Colonic mucosa (tissue), 4 donors: ENCODE measurements at places on chromosomes 16 and 17. TPM values are rescaled to one million over a fixed set of nuclear protein-coding genes. Genes with fewer than 3 reads are reported as not detected.

DNA sequence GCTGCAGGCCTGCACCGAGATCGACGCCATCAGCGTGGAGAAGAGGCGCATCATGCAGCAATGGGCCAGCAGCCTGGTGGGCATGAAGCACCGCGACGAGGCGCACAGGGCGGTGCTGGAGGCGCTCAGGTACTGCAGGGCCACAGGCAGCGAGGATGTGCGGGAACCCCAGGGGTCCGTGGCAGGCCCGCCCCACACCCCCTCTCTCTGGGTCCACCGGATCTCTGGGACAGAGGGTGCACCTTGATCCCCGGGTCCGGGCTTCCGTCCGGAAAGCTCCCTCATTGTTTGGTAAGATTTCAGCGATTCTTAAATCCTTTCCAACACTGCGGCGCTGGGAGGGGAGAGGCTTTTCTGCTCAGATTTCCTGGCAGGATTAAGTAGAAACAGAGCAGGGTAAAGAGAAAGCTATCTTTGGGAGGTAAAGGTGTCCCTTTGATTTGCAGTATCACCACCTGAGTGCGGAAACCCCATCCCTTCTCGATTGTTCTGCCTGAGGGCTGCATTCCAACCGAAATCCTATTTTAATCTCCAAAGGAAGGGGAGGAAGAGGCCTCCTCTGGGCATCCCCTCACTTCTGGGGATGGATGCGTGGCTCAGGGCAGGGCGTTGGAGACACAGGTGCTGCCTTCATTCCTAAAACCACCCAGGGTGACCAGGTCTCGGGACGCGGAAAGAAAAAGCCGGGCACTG lies 29.2 kb downstream of the CCDC40 start:
- DNase-seq = no peak

GRCh38 chr17:39191750-39192510 lies 5.5 kb downstream of the CACNB1 start:
- DNase-seq = no peak

DNA sequence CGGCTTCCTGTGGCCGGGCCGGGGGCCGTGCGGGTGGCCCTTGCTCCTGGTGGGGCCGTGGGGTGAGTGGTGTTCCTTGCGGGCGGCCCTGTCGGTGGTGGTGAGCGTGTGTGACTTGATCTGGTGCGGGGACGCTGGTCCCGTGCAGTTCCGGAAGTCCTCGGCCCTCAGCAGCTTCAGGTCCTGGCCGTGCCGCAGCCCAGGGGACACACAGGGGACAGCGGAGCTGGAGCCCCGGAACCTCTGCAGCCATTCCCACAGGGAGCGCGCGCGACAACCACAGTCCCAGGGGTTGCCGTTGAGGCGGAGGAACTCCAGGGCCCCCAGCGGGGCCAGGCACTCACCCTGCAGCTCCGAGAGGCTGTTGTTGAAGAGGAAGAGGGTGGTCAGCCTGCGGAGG lies 88.4 kb downstream of the RTN4RL1 start:
- DNase-seq = no peak

DNA sequence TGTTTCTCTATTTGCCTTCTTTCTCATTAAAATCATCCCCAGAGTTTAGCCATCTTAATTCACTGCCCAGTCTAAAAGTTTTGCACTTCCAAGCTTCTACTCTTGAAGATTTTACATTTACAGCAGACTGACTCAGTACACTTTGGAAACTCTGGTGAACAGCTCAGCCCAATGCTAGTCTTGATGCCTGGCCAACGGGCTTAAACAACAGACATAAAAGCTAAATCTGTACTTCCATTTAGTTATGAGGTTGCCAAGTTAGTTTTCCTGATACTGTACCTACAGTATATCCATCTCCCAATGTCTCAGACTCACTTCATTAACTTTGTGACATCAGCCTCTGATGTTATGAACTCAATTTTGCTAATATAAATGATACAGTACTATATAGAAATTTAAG lies 891.8 kb upstream of the SOX9 start:
- no peak for DNase-seq

Gene TNP2
- not detected for total RNA-seq

Gene ACAP1
- 12.1 TPM for total RNA-seq

Gene CIAO3
- 29.2 TPM for total RNA-seq

Gene CD7
- total RNA-seq = 5.0 TPM
